ENCODE measurements at places on chromosomes 7 and 10. TPM values are rescaled to one million over a fixed set of nuclear protein-coding genes. Genes with fewer than 3 reads are reported as not detected.

CD36 gene
- total RNA-seq = not detected

ATP6V0A4 gene
- not detected for total RNA-seq

EPHB6 gene
- not detected for total RNA-seq

NKX1-2 gene
- total RNA-seq = 0.06 TPM

PRRT4 gene
- total RNA-seq = not detected

DLX6 gene
- not detected for total RNA-seq

POLR2J2 gene
- 0.37 TPM for total RNA-seq

SEMA3D gene
- total RNA-seq = 0.06 TPM

DKK1 gene
- total RNA-seq = 932 TPM

FAM131B gene
- total RNA-seq = 0.31 TPM

MSS51 gene
- 0.86 TPM for total RNA-seq

TMEM196 gene
- not detected for total RNA-seq

MAP3K8 gene
- 10.7 TPM for total RNA-seq

SP8 gene
- not detected for total RNA-seq

INA gene
- total RNA-seq = 26.6 TPM

BAZ1B gene
- total RNA-seq = 90.1 TPM

TRPV6 gene
- not detected for total RNA-seq
